Lower leg skin (tissue), 4 donors: ENCODE measurements at places on chromosomes 3 and 15. TPM values are rescaled to one million over a fixed set of nuclear protein-coding genes. Genes with fewer than 3 reads are reported as not detected.

The CNTN4 gene
- 1.9 TPM for total RNA-seq

The LRRC31 gene
- not detected for total RNA-seq

The GNAI2 gene
- total RNA-seq: 78.0 TPM

The GOLGA6D gene
- 1.3 TPM for total RNA-seq

The TRPM1 gene
- 1.3 TPM for total RNA-seq

The PRICKLE2 gene
- total RNA-seq: 18.7 TPM

The OXSM gene
- 9.0 TPM for total RNA-seq

The IQCF5 gene
- total RNA-seq: not detected

The GOLGA8G gene
- not detected for total RNA-seq

The RASGRP1 gene
- total RNA-seq: 20.6 TPM

DNA sequence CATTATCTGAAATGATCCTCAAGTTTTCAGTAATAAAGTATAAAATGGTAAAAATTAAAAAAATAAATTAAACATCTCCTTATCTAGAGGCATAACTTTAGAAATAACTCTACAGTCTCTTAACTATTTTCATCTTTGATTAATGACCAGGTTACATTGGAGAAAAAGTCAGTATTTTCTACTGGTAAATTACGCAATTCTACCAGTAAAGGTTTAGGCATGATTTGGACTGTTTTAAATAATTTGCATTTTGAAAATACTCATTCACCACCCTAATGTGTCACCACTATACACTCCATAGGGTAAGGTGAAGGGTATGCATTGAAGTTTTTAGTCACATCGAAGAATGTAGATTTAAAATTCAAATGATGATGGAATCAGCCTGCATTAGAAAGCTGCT is 45.9 kb upstream of the BCHE start:
- no peak for DNase-seq

DNA sequence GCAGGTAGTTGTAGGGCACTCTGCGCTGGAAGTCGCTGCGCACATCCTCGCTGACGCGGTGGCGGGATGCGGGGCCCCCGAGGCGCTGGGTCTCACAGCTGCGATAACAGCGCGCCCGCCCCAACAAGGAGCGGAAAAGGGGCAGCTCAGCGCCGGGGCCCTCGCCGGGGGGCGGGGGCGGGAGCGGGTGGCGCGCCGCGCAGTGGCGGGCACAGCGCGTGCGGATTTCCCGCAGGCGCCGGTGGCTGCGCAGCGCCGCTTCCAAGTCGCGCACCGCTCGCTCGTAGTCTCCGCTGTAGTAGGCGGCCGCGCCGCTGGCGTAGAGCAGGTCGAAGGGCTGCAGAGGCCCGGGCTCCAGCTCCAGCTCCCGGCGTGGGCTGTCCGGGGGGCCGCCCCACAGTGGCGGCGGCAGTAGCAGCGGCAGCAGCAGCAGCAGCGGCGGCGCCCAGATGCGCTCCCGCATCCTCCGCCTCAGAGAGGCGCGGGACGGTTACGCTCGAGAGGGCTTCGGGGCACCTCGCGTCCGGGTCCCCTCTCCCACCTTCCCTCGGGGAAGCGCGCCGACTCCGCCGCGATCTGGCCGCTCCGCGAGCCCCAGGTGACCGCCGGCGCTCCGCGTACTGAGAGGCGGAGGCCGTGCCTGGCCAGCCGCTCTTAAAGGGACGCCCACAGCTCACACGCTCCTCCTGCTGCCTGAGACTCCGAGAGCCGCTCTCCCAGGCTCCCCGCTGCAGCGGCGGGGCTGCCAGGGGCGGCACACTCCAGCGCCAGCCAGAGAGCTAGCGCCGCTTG is at the start of gene P3H2:
Gene P3H2 (minus strand): TSS at position 629 of the 792 bp plus-strand sequence. CDS start 166 bp downstream, at position 463.
- DNase-seq: peak; percentile 67

DNA sequence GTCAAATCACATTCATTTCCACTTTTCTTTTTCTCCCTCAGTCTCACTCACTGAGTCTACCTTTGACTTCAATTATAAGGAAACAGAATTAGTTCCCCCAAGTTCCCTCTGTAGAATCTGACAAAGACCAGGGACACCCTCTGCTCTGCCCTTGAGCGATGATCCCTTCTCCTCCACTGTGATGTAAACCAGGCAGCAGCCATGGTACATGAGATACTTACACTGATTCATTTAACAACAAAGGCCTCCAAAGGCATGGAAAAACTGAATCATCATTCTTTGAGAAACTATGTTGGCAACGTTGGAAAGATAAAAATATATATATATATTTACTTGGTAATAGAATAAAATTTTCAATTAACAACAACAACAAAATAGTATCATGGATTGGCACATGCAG is 84.1 kb downstream of the P3H2 start:
- no peak for DNase-seq

DNA sequence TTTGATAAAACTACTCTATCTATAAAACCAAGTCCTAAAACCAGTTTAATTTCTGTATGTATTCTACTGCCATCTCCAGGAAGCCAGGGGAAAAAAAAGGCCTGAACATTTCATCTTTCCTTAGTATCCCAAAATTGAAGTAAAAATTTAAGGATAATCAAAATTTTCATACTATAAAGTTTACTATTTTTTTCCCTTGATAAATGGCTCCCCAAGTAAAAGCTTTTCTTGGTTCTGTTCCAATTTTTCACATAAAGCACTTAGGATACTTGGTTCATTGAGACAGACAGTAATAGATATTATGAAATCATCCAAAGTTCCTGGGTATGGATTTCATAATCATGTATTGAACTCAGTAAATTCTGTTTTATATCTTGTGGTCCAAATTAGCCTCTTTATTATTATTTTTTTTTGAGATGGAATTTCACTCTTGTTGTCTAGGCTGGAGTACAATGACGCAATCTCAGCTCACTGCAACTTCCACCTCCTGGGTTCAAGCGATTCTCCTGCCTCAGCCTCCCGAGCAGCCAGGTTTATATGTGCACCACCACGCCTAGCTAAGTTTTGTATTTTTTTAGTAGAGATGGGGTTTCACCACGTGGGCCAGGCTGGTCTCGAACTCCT is 34.5 kb downstream of the ICE2 start:
- no peak for DNase-seq

GRCh38 chr3:7461202-7461825 is 600.4 kb downstream of the GRM7 start:
- DNase-seq: no peak

DNA sequence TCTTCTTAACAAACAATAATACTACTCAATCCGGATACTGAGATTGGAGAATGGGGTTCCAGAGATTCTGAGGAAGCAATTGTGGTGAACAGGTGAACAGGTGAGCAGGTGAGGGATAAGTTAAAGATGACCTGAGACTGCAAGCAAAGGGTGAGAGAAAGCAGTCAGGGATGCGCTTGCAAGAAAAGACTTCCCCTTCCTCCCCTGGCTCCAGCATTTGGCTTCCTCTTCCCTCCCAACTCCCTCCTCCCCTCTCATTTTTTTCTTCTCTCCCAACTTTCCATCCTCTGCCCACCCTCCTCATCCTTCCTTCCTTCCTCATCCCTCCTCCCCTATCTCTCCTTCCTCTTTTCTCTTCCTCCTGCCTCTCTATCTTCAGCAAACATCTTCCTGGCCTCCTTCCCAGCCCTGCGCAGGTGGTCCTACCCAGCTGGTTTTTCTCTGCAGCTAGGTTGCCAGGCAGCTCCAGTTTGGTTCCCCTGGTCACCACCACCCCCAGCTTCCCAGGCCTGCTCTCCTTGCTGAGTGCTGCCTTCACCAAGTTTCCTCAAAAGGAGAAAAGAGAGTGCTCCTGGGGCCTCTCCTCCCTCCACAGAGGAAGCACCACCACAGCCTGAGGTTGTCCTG is 10.4 kb upstream of the VIPR1 start:
- no peak for DNase-seq

DNA sequence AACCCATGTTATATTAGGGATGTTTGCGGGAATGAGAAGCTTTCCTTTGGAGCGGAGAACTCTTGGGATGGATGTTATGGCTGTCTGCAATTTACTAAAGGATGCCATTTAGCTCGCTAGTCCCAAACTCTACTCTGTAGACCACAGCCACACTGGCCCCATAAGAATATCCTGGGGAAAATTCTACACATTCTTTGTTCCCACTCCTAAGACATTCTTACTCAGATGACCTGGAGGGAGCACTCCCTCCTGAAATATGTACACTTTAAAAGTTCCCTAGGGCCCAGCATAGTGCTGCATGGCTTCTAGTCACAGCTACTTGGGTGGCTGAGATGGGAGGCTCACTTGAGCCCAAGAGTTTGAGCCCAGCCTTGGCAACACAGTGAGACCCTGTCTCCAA is 288.7 kb upstream of the RORA start:
- DNase-seq: no peak

GRCh38 chr3:106341586-106342162 is 472.9 kb upstream of the CBLB start:
- no peak for DNase-seq

GRCh38 chr15:58529041-58529440 is 97.2 kb downstream of the LIPC start:
- DNase-seq: no peak

DNA sequence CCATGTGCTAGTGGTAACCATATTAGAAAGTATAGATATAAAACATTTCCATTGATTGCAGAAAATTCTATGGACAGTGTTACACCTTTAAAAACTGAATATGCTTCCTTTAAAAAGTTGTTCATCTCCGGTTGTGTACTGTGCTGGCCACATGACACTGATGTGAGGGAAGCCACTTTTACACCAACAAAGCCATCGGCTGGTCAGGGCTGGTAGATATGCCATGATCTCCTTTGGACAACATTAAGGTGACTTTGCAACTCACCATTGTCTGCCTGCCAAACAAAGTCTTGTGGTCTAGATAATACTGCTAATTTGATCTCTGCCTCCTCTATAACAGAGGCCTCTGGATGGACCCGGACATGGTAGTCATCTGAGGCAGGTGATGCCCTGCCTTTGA is 156.0 kb upstream of the RARB start:
- no peak for DNase-seq

DNA sequence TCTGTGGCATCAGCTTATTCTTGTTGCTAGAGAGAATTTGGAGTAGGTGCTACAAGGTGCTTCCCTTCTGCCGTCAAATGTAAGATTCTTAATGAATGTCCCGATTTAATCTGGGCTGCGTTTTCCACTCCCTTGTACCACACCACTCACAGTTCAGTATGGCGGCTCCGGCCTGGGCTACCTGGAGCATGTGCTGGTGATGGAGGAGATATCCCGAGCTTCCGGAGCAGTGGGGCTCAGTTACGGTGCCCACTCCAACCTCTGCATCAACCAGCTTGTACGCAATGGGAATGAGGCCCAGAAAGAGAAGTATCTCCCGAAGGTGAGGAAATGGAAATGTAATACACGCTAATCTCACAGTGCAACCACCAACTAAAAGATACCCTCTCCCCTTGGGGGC is 4.9 kb downstream of the IVD start:
- no peak for DNase-seq

GRCh38 chr15:93179072-93179471 is 90.1 kb upstream of the RGMA start:
- peak; percentile 38 for DNase-seq

DNA sequence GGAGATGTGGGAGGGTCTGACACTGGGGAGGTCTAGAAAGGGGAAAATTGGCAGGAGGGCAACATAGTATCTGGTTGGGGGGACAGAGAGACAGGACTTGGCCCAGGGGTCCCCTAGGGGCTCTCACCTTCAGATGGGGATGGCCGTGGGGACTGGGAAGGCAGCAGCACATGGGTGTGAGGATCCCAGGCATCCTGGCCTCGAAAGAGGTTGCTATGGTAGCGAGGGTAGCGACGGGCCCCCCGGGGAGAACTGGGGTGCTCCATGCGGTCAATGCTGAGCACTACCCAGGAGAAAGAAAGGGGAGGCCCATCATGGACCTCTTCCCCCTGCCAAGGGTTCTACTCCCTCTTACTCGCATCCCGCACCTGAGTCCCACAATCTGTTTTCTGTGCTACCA is 12.5 kb upstream of the SLC26A6 start:
- DNase-seq: no peak

DNA sequence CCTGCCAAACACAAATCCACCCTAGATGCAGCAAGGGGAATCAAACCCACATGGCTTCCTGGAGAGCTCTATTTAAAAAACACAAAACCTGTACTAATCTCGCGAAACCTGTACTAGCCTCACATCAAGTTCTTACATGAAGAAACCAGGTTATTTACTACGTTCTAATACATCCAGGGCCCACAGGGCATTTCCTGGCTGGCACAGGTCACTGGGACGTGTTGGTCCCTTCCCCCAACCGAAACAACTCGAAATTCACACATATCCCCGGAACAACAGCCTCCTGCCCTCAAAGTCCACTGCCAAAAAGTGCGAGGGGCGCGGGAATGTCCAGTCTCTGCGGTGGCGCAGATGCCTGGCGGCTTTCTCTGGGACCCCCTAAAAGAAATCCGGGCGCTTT is 955 bp downstream of the CDCP1 start:
- DNase-seq: peak; percentile 82

DNA sequence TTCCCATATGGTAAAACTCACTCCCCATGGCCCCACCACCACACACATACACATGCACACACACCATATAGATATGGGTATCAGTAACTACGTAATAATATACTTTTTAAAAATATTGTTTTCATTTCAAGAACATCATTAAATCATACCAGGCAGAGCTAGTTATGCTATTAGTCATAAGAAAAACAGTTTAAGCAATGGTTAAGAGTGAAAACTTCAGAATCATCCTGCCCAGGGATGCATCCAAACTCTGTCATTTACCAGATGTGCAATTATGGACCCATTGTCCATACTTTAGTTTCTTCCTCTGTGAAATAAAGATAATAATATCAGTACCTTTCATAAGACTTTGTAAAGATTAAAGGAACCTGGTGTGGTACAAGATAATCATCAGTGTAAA is 608.3 kb downstream of the RBMS3 start:
- no peak for DNase-seq

DNA sequence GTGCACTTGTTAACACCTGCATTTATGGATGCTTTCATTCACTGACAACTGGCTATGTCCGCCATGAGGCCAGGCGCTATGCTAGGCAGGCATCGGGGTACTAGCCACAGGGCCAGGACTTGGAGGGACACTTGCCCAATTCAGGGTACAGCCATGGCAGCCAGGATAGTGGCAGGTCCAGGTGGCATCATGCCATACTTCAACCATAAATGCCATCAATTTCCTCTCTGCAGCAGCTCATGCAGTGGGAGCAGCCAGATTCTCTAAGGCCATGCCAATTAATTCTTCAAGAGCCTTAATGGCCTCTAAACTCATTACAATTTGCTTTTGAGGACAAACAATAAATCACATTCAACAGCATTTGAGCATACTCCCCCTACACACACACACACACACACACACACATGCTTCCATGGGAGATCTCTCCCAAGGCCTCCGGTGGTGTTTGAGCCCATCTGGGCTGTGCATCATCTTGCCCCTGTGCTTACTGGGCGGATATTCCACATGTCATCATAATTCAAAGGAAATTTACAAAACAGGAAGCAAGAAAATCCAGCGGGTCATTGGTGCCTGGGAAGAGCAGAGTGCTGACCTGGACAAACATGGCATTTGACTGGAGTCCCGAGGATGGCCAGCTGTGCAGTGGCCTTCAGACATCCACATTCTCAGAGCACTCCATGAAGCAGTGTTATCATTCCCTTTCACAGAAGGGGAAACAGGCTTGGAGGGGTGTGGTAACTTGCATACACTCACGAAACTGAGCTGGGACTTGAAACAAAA is 109.1 kb downstream of the IQSEC1 start:
- peak; percentile 47 for DNase-seq

GRCh38 chr3:12352253-12352652 is 63.4 kb downstream of the PPARG start:
- DNase-seq: no peak

GRCh38 chr3:80230962-80231361 is 463.2 kb upstream of the ROBO1 start:
- no peak for DNase-seq

- DNase-seq: no peak
Observed at GRCh38 chr3:119600732-119601131, 3.0 kb downstream of the PLA1A start.
